ENCODE measurements at places on chromosomes 12 and 14.

- no peak for DNase-seq
Measured at GRCh38 chr14:76537906-76538647, 162.1 kb downstream of the ESRRB start.

DNA sequence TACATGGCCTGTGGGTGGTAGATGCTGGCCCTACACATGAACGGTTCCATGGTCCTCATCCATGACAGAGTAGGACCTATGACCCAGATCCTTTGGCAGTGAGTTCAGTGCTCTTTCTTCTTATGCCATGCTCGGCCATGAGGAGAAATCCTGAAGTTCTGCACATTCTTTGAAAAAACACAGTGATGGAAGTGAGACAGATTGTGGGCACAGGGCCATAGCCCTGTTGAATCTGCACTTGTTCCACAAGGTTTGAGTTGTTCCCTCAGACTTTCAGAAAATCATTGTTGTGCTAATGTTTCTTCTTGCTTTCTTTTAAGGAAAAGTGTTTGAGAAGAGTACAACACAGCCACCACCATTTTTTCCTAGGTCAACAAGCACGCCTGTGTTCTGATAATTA lies 180.0 kb downstream of the C12orf75 start:
- no peak for DNase-seq

GRCh38 chr12:122308811-122309210 lies 42.5 kb upstream of the VPS33A start:
- no peak for DNase-seq

DNA sequence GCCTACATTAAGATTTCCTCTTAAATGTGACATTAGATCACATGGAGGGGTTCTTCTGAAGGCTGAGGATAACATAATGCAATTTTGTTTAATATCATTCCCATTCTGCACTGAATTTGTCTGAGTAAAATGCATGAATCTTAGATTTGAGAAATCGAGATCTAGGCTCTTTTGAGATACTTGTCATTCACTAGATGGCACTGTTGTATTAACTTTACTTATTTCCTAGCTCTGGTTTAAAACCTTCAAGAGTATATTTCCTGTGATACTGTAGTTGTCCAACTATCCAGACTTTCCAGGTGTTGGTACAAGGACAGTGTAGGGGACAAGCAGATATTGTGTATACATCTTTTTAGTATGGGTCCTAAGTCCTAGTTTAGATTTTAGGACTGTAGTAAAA lies 91.7 kb upstream of the SEL1L start:
- DNase-seq = no peak

DNA sequence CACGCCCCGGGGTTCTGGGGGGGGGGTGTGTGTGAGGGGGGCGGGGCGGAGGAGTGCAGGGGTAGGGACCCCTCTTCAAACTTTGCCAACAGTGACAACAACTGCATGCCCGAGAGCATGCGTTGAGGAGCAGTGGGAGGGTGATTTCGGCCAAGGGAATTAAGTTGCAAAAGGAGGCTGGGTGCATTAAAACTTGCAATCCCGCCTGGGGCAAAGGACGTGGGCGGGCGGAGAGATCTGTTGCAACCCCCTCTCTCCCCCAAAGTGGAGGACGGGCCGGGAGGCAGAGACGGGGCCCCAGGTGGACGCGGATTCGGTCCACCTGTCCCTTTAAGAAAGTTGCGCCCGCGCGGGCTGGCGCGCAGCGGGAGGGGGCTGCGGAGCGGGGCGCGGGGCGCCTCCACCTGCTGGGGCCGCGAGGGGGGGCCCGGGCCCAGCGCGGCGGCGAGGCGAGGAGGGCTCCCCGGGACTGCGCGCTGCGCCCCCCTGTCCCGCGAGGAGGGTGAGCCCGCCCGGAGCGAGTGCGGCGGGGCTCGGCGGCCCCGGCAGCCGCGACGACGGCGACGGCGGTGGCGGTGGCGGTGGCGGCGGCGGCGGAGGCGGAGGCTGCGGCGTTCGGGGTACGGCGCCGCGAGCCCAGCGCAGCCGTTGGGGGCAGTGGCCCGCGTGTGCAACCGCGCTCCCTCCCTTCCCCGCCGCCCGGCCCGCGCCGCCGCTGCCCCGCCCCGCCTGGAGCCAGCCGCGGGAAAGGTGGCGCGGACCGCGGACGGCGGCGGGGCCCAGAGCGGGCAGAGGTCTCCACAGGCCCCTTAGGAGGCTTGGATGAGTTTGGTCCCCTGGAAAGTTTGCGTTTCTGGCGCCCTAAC lies 530 bp upstream of the FOXN4 start:
- no peak for DNase-seq

DNA sequence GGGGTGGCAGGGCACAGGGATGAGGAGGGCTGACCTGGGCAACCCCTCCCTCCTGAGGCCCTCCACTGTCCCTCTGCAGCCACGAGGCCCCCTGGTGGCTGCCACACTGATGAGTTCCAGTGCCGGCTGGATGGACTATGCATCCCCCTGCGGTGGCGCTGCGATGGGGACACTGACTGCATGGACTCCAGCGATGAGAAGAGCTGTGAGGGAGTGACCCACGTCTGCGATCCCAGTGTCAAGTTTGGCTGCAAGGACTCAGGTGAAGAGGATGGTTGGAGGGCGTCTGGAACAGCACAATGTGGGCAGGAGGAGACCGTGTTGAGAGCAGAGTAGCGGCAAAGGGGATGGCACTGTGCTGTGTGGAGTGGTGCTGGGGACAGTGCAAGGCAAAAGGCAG lies 25.7 kb upstream of the LRP1-AS start:
- DNase-seq = no peak

- no peak for DNase-seq
Measured at GRCh38 chr12:92675092-92675865, 27.5 kb upstream of the PLEKHG7 start.

- DNase-seq = no peak
Measured at GRCh38 chr12:98355933-98356332, 159.5 kb upstream of the TMPO start.

DNA sequence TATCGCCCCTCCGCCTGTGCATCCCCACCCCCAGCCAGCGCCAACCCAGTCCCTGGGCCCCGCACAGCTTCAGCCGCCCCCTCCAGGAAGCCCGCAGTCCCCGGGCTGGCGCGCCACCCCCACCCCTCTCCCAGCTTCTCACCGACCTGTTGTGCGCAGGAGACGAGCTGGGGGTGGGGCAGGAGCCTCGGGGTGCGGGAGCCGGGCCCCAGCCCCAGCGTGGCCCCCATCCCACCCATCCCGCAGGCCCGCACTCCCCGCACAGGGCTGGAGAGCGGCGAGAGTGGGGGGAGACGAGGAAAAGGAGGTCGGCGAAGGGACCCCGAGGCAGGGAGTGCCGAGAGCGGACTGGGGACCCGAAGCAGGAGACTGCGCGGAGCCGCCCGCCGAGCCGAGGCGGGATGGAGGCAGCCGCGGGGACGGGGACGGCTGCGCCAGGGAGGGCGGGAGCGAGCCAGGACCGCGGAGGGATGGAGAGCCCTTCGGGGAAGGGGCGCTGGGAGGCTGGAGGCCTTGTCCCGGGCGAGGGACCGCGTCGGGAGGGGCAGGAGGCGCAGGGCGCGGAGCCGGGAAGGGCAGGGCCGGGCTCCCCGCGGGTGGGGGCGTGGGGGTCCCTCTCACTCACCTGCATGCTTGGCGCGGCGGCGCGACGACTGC lies 498 bp downstream of the PIANP start:
- DNase-seq = no peak

DNA sequence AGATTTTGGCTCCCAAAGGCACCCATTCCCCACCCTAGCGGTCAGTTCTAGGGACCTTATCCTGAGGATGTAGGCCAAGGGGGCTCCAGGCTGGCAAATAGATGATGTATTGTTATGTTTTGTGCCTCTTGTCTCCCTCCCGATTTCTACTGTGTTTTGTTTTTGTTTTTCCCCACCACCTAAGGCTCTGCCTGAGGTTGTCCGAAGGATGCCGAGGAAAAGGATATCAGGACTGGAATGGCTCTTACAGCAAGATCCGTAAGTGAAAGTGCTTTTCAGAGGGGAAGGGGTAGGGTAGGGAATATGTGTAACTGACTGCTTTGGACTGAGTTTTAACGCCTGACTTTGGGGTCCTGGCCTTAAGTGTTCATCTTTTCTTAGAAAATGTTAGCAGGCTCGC lies 6.6 kb downstream of the FOXG1 start:
- DNase-seq = no peak

GRCh38 chr12:25456474-25456873 lies 96.6 kb downstream of the LMNTD1 start:
- DNase-seq = no peak
